ENCODE measurements at places on chromosomes 7 and 10.

GRCh38 chr10:11080564-11080984 lies 62.9 kb downstream of the CELF2 start:
- no peak for DNase-seq

DNA sequence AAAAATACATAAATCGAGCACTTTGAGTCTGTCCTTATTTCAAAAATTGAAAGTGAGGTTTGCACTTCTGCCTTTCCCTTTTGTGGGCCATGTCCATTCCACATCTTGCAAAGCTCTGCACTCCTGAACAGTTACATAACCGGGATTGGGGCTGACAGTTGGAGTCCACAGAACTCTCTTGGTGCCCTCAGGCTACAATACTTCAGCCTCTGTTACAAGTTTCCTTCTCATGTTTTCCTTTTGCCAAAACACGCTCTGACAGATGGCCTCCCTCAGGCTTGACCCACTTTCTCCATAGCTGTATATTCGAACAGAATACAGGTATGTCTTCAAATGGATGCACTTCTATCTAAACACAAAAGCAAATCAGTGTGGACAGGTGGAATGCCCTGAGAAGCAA lies 335.9 kb downstream of the WDR37 start:
- no peak for DNase-seq

DNA sequence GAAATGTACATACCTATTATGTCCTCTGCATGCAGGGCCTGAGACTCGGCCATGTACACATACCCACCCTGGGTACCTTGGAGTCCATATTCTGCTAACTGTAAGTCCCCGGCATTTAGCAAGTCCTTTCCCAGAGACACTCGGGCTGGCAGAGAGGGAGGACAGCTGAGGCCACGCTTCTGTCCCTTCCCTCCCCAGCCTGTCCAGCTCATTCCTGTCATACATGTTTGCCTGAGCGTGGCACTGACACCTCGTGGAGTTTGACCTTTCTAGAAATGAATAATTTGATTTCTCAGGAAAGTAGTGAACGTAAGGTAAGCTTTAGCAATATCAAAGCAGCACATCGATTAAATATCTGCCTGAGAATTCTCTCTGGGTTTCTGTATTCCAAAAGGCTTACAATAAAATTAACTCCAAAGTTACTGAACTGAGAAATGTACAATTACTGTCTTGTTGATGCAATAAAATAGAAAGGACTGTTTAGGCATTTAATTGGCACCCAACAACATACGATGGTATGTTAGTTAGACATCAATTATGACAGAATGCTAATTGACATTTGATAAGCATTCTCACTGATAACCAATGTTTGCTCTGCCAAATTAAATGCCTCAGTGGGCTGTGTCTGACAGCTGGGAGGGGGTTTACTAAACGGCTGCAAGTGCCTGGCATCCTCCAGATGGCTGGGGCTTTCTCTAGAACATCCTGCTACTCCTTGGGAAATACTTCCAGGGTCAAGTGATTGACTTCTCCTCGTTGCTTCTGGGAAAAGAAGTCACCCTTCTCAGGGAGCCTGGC lies 221.2 kb downstream of the CCSER2 start:
- DNase-seq = no peak

DNA sequence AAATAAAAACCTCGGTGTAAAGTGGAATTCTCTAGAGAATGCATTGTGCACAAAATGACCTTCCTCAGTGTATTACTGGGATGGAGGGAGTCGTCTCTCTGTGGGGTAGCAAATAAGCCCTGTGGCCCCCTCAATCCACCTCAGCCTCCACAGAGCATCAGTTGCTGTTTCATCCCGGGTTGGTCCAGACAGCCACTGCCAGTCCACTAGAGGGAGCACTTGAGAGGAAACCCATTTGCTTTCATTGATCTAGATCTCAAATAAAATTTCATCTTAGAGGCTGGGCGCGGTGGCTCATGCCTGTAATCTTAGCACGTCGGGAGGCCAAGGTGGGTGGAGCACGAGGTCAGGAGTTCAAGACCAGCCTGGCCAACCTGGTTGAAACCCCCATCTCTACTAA lies 1128.7 kb downstream of the CNTNAP2 start:
- no peak for DNase-seq

DNA sequence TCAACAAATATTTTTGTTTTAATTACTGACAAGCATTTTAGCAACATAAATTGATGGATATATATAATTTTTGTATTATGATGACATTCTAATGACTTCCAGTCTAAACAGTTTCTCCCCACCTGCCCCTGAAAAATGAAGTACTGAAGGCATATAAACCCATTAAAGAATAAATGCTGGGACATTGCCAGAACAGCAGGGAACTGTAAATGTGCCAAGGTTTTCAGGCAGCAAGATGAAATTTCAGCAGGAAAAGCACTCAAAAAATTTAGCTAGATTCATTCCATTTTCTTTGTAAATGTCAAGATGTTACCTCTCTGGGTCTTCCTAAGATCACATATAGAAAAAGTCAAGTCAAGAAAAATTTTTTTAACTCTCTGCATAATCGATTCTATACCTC lies 11.0 kb upstream of the TLL2 start:
- DNase-seq = no peak

DNA sequence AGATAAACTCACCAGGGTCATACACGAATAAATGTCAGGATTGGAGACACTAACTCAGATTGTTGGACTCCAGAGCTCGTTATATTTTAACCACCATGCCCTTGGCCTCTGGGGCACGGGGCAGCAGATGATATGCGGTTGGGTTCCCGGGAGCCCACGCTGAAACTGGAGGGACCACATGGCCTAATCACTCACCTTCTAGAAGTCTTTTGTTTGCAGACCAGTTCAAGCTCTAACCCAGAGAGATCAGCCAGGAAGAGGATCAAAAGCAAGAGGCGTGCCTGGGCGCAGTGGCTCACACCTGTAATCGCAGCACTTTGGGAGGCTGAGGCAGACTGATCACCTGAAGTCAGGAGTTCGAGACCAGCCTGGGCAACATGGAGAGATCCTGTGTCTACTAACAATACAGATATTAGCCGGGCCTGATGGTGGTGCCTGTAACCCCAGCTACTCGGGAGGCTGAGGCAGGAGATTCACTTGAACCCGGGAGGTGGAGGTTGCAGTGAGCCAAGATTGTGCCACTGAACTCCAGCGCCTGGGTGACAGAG lies 42.6 kb upstream of the ECHDC3 start:
- DNase-seq = no peak

DNA sequence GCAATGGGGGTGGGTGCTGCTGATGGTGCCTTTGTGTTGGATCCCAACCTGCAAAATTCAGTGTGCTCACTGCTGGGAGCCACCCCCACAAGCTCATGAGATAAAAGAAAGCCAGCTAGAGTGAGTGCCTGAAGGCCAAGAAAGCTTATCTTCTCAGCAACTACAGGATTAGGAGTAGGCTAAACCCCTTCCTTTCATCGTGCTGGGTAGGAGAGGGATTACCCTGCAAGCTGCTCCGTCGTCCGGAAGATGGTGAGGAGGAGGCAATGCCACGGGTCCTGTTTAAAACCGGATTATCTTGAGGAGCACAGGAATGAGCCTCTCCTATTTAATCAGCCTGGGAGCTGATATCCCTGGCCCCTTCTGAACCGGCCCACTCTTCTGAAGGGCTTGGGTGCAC lies 258.0 kb downstream of the GALNT17 start:
- DNase-seq = no peak

DNA sequence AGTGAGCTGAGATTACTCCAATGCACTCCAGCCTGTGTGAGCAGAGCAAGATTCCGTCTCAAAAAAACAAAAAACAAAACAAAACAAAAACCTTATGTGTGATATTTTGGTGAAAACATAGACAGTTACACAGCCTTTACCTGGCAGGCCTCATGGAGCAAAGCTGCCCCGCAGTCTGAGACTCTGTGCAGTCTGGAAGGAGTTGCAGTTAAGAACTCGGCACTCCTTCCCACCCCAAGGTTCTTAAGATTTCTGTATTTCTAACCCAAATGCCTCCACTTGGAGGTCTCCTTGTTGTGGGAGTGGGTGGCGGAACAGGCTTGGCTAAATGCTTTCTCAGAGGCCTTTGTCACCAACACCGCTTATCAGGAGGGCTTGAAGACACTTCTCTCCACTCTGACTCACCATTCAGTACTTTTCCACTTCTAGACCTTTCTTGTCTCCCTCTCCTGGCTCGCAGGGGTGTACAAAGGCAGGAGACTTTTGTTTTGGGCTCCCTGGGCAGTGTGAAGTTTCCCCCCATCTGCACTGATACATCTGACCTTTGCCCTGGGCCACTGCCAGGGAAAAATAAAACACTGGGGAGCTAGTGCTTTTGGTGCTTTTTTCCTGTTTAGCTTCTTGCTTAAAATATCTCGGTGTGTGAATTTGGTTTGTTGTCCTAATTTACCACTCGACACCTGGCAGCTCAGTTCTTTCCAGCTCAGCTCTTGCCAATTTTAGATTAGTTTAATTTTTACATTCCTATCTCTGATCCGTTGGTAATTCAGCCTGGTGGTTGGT lies 51.3 kb upstream of the MAGI2 start:
- no peak for DNase-seq

DNA sequence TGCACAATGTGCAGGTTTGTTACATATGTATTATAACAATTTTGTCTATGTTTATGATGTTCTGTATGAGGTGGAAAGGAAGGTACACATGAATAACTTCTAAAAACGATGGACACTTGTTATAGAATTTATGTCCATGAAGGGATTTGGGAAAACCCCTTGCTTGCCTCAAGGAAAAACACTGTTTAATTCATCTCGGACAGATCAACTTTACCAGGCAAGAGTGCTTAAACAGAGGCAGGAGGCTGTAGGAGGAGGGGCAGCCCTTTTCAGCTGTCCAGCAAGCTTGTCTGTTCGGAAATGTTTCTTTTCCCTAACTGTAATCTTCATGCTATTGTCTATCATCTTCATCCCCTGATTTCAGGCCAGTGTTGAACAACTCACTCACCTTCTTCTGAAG lies 200.9 kb downstream of the CDC14C start:
- DNase-seq = no peak

- DNase-seq = no peak
Observed at GRCh38 chr7:47128700-47129099, 453.2 kb downstream of the TNS3 start.

DNA sequence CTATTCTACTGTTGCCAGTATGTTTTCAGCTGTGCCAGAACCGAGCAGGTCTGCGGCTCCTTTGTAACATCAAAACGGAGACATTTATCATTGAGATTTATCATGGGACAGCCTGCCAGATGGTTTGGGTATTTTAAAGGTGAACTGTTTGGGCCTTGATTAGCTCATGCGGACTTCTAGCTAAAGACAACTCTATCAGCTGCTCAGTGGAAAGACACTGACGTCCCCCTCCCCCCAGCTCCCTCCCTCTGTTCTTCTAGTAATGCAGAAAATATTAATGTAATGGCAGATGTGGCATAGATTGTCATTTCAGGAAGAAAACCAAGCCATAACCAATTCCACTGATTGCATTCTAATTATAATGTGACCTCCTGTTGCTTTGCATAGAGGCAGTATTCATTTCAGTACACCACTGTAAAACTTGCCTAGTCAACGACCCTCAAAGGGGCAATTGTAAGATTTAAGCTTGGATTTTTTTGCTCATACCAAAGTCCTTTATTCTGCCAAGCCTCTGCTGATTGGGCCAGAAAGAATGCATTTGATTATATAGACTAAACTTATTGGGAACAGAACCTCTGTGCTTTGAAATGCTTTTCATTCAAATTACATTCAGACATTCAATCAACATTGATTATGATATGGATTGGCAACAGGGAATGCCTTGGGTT lies 966.8 kb downstream of the LRMDA start:
- DNase-seq = no peak

- no peak for DNase-seq
Observed at GRCh38 chr7:109842386-109842785, 1248.5 kb upstream of the LRRN3 start.

DNA sequence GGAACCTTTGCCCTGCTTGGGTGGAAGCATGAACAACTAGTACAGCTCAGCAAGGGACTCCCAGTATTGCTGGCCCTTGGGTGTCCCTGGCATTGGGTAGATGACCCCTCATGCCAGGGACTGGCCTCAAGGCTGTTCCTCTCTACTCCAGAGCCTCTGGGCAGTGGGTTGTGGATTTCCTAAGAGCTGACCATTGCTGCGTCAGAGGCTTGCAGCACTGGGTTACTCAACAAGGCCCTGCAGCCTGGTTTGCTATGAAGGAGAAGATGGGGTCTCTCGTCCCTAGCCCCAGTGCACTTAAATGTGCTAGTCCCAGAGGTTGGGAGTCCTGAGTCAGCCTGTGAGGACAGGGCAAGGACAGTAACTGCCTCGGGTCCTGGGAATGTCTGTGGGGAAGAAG lies 2.5 kb downstream of the VSIR start:
- DNase-seq = no peak

DNA sequence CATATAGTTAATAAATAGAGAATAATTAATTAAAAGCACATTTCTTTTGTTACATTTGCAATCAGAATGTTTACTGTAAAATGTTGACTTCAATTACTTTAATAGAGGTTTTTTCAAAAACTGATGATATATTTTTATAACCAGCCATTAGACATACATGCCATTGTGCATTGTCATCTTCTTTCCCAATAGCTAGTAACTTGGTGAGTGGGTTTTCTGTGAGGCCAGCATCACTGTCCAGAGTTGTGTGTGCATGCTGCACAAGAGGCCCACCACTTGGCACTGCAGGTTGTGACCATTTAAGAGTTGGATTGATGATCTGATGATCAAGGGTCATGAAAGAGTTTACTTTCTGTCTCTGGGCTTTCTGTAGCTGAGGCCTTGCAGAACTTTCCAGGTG lies 46.5 kb downstream of the TFEC start:
- DNase-seq = no peak

Measured in stimulated activated CD8-positive, alpha-beta memory T cell treated with anti-CD3 and anti-CD28 coated beads, Interleukin-12 subunit alpha, Interleukin-12 subunit beta, amount 100 ng/mL, for 1 hour (primary cell).